ENCODE measurements at places on chromosomes 5 and 9.

- DNase-seq = no peak
Measured at GRCh38 chr5:81167078-81167477, 66.0 kb upstream of the CKMT2 start.

DNA sequence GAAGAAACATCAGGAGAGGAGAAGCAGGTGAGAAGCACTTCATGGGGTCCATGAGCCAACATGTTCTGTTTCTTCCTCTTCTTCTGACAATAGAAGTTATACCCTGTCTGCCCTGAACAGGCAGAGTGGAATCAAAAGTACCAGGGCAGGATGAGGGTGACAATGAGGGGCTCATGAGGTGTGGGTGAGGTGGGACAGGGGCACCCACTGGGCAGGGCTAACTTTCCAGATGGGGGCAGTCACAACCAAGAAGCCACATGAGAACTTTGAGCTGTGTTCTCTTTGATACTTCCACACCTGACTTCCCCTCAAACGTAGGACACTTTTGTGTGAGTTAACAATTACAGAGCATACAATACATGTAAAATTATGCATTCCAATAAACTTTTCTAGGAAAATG is 92.7 kb downstream of the LHFPL2 start:
- no peak for DNase-seq

- no peak for DNase-seq
Measured at GRCh38 chr5:161432798-161433197, 113.7 kb downstream of the GABRB2 start.

DNA sequence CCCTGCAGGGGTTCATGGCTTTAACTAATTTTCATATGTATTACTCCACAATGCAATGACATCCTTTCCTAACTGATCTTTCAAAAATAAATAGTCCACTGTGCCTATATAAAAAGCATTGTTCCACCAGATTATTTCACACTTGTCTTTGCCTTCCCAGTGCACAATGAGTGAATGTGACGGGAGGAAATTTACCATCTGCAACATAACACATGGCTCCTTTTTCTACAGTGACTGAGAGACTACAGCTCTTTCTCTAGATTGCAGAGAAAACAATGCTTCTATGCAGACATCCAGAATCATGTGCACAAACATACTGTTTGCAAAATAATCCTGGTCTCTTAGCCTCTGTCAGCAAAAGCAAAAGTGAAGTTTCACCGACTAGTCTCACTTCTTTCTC is 483.7 kb upstream of the PIK3R1 start:
- DNase-seq = no peak

- DNase-seq = no peak
Measured at GRCh38 chr5:104172976-104173375, 610.4 kb upstream of the NUDT12 start.

DNA sequence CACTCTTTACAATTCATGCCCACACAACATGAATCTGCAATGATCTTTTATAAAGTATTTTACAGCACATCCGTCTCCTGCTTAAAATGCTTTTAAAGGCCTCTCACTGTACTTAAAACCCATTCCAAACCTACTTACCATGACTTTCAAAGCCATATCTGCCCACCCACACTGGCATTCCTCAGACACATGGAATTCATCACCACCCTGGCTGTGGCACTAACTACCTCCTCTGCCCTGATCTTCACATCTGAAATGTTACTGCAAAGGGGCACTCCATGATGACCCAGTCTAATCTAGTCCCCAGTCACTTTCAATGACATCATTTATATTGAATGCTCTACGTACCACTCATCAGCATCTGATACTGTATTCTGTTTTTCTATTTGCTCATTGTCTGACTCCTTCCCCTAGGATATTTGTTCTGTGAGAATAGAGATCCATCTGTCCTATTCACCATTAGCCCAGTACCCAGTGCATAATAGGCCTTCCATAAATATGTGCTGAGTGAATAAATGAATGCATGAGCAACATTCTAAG is 193.2 kb upstream of the KIF2A start:
- DNase-seq = no peak

- peak; percentile 48 for DNase-seq
Measured at GRCh38 chr5:32767948-32768467, 56.9 kb downstream of the NPR3 start.

GRCh38 chr5:110179321-110179720 is 489.6 kb downstream of the MAN2A1 start:
- no peak for DNase-seq

DNA sequence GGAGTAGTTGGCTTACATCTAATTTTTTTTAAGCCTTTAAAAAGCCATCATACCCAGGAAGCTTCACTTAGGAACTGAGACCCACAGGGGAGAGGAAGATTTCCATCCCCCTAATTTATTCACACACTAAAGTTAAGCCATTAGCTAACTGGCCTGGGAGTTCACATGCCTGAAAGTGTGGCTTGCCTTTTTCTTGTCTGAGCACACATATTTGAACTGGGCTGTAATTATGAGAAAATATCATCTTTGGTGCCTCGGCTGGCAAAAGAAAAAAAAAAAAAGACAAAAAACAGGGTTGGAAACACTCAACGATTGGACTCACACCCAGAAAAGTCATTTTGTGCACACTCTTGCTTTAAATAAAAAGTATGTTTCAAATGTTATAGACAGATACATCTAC is 847.3 kb downstream of the MAT2B start:
- DNase-seq = no peak

- DNase-seq = no peak
Measured at GRCh38 chr5:1498623-1499416, 24.9 kb downstream of the LPCAT1 start.

GRCh38 chr5:160167624-160168165 is 48.4 kb upstream of the PWWP2A start:
- no peak for DNase-seq

DNA sequence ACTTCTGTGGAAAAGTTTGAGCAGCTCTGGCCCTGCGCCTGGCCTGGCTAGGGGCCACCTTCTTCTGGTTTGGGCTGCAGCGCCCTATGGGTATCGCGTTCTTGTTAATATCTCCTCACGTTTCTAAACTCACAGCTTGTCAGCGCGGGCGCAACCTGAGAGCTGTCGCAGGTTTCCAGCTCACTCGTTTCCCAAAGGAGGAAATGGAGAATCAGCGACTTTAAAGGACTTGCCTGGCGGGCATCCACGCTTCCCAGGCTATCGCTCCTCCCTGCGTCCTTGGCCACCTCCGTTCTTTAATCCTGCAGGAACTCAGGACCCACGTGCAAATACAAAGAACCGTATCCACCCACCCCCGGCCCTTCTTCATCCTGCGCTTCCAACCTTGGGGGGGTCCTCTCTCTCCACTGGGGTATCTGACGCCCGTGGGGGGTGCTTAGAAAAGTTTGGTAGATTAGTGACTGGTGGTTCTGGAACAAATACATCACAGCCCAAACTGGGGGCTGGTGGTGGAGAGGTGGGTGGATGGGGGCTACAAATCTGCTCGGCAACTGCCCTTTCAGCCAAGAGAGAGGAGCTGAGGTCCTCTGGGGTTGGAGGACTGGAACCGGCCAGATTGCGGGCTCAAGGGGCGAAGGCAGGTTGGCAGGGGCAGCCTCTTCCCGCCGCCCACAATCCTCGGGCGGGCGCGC is 578 bp upstream of the PSAT1 start:
- peak; percentile 28 for DNase-seq

DNA sequence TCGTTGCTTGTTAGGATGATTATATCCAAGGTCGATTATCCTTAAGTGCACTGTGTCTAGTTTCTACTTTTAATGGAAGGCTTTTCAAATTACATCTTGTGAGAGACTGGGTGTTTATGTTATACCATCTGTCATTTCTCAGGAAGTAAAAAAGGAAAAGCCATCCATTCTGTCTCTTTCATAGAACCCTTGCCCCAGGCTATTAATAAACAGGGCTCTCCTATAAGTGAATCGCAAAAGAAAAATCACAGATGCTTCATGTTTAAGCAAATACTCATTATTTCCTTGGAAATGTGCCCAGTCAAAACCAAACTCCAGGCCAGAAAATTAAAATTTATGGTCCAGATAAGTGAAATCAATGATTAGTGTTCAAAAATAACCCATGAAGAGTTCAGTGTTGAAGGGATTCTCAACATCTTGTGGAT is 58.1 kb downstream of the STARD4 start:
- peak; percentile 52 for DNase-seq

- no peak for DNase-seq
Measured at GRCh38 chr9:97857606-97858392, 4.8 kb downstream of the FOXE1 start.

GRCh38 chr9:117823576-117823975 is 119.4 kb downstream of the TLR4 start:
- DNase-seq = no peak

- DNase-seq = no peak
Measured at GRCh38 chr9:11072176-11072575, 459.4 kb upstream of the PTPRD start.

- no peak for DNase-seq
Measured at GRCh38 chr5:124253203-124253810, 493.1 kb downstream of the ZNF608 start.

DNA sequence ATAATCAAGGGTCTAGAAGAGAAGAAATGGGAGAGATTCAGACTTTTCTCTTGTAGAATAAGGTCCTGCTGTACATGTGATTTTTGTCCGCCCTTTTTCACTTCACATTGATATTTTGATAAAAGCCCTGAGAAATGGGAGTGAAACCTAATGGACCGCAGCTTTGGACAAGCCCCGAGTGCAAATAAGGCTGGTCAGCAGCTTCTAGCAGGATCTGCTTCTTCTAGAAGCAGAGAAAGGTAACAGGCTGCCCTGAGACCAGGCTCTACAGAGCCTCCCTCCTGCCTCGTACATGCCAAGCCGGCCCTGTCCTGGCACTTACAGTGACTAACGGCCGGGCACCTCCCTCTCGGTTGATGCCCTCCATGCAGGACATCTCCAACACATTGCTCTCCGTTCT is 33.4 kb downstream of the ACER2 start:
- DNase-seq = no peak

DNA sequence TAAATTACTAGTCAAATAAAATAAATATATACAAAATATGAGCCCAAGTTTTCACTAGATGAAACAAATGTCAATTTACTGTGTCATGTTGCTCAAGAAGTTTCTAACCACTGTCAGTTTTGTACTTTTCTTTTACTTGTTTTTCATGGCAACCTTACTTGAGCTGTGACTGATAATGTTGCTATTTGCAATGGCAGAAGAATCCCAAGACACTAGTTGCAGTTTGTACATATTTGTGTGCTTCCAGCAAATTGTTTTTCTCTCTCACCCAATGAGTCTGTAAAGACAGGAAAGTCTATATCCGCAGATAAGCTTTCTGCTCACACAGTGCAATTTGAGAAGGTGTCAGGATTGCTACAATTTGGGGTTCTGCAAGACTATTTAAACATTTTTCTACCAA is 338.6 kb upstream of the PCSK5 start:
- DNase-seq = no peak

GRCh38 chr9:134660407-134660806 is 18.8 kb downstream of the COL5A1 start:
- no peak for DNase-seq

DNA sequence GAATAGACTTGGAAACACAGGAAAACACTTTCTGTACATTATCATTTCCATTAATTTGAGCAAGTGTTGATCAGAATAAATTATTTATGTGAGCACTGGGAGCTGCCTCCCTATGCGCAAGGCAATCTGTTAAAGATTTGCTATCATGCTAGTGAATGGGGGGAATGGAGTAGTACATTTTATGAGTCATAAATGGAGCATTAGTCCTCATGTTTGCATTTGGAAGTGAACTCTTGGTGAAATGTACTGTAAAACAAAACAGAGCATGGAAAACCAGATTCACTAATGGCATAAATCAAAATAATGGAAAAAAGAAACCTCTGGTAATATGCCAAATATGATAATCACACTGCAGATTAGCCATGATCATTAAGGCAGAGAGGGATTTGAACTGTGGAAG is 40.5 kb upstream of the TMC1 start:
- peak; percentile 77 for DNase-seq

GRCh38 chr9:86073839-86074238 is 25.5 kb downstream of the GOLM1 start:
- DNase-seq = no peak

GRCh38 chr9:72012646-72013045 is 47.8 kb downstream of the C9orf57 start:
- DNase-seq = no peak

DNA sequence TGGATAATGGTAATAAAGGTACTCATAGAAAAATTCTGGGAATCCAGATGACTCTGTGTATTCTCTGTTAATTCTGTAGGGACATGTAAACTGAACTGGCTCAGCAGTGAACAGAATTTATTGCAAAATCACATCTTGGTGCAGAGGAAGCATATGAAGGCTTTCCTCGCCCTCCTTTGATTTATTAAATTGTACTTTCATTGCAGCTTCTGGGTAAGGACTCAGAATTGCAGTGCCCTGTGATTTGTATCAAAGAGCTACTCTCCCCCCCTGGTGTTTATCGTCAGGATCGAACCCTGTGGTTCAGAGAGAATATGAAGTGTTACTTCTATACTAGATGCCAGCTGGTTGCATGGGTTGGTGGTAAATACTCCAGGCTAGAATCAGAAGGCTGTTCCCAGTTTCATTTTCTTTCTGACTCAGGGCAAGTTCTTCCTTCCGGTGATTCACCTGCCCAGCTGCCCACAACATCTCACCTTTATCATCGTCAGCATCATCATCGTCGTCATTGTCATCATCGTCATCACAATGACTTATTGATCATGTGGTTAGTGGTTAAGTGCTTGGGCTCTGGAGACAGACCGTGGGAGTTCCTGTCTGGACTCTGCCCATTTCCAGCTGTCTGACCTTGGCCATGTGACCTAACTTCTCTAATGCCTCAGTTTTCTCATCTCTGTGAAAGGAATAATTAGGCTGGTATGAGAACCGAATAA is 238.8 kb downstream of the ARHGAP26 start:
- DNase-seq = peak; percentile 56

DNA sequence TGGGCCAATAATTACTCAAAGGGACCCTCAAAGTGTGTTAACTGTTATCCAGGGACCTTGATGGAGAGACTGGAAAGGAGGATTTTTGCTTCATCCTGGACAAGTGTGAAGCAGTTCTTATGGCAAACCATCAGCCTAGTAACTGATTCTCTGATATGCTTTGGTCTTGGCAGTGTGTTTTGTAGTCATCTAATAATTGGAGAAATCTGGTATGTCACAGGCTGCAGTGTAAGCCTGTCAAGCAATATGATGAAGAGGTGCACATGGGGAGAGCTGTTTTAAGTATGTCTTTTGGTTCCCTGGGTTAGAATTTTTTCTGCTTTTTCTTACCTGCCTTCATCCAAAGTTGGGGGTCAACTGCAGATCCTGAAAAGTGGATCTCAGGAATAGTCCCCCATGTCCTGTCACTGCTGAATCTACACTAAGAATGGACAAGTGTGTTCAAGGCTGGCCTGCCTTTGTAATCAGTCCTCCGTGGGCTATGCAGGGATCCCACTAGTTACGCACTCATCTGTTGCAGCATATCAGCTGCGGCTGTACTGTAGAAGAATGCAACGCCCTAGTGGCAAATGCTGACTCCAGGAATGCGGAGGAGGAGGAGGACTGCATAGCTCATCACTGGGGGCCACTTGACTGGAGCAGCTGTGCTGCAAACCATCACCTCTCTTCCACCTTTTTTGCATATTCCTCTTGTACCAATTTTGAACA is 1.9 kb downstream of the SPTAN1 start:
- DNase-seq = peak; percentile 80

All from fibroblast of skin of left quadriceps (primary cell).